Caco-2 (cell line): ENCODE measurements at places on chromosomes 6 and 20. TPM values are rescaled to one million over a fixed set of nuclear protein-coding genes. Genes with fewer than 3 reads are reported as not detected.

IL17F gene
- not detected in 2 replicates for total RNA-seq

HRH3 gene
- total RNA-seq, result not detected in 2 replicates

- H3K27ac ChIP-seq, result peak overlapping the region; percentile 67
- H3K27me3 ChIP-seq, result no peaks in the 10 kb centered on the region
- H3K4me3 ChIP-seq, result no peak overlapping the region
- H3K4me1 ChIP-seq, result peaks cover 26% of the 10 kb centered on the region
Measured at GRCh38 chr6:10375391-10375969, 39.4 kb downstream of the TFAP2A start.

- H3K27ac ChIP-seq, result no peak overlapping the region
- H3K36me3 ChIP-seq, result no peaks in the 10 kb centered on the region
- H3K27me3 ChIP-seq, result no peaks in the 10 kb centered on the region
- H3K4me3 ChIP-seq, result no peak overlapping the region
- no peaks in the 10 kb centered on the region for H3K4me1 ChIP-seq
Measured at GRCh38 chr6:36945301-36945700, 9.2 kb upstream of the PI16 start.

DNA sequence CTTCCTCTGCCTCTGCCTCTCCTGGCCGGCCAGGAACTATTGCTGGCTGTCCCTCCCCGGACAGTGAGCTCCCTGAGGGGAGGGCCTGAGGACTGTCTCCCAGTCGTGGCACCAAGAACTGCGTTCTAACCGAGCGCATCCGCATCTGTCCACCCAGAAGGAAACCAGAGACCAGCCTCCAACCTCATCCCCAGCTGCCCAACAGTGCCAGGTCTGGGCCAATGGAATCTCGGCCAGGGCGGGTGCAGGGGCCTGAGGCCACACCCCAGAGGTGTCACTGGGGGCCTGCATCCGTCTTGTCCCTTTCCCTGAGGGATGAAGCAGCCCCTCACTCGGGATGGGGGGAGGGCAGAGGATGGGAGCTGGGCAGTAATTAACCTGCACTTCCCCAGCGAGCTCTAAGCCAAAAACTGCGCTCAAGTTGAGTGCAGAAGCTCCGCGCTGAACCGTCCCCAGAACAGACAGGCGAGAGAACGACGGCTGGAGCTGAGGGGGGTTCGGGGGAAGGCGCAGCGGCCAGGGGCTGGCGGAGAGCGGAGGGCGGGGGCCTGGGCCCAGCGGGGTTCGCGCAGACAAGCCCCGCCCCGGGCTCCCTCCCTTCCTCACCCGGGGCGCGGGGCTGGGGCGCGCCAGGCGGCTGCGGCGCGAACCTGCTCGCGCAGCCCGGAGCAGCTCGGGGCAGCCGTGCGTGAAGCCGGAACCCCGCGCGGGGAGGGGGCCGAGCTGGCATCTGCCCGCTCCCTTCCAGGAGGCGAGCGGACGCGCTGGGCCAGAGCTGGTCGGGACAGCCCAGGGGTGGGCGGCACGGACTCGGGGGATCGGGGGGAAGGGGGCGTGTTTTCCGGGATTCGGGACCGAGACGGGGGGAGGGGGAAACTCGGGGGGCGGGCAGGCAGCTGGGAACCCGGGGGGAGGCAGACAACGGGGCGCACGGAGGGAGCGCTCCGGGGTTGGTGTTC is 1.4 kb downstream of the TFEB start:
- peak overlapping the region; percentile 62 for H3K4me3 ChIP-seq
- peak overlapping the region; percentile 32 for H3K27ac ChIP-seq
- H3K36me3 ChIP-seq, result no peaks in the 10 kb centered on the region
- H3K27me3 ChIP-seq, result no peaks in the 10 kb centered on the region
- peaks cover 21% of the 10 kb centered on the region for H3K4me1 ChIP-seq
- DNase-seq, result peak; percentile 67

GRCh38 chr6:163501439-163501838 is 86.9 kb downstream of the QKI start:
- DNase-seq, result no peak
- H3K36me3 ChIP-seq, result no peaks in the 10 kb centered on the region
- H3K27me3 ChIP-seq, result no peaks in the 10 kb centered on the region
- H3K4me3 ChIP-seq, result no peak overlapping the region
- no peak overlapping the region for H3K27ac ChIP-seq
- no peaks in the 10 kb centered on the region for H3K4me1 ChIP-seq

DNA sequence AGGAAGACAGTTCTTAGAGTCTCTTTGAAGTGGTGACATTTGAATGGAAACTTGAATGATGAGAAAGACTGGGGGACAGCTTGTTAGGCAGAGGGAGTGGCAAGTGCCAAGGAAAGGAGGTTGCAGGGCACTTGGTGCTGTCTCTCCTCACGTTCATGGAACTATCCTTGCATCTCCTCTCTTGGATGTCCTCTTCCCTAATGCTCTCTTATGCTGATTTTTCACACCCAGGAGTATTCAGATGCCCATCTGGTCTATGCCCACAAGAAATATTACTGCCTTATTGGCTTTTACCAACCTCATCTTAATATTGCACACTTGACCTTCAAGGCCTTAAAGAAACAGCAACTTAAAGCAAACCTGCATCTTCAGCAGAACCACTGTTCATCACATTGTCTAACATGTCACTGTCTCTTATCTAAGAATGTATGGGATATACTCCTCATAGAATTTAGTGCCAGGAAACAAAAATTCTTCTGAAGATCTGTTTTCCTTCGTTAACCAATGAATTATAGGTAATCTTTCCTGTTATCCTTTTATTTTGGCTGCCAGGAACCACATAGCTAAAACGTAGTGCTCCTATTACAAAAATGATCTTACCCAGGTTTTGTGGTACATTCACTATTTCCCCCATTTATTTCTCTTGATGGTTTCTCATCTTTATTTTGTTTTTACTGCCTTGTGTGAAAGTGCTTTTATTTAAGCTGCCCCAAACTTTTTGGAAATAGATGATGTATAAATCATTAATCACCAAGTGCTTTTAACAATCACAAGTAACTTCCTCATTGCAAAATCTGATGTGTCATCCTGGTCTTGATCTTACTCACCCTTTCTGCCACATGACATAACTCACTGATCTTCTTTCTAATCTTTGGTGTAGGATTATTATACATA is 12.8 kb downstream of the RGS17 start:
- H3K4me1 ChIP-seq, result no peaks in the 10 kb centered on the region
- H3K27me3 ChIP-seq, result no peaks in the 10 kb centered on the region
- H3K36me3 ChIP-seq, result no peaks in the 10 kb centered on the region
- no peak overlapping the region for H3K4me3 ChIP-seq

DNA sequence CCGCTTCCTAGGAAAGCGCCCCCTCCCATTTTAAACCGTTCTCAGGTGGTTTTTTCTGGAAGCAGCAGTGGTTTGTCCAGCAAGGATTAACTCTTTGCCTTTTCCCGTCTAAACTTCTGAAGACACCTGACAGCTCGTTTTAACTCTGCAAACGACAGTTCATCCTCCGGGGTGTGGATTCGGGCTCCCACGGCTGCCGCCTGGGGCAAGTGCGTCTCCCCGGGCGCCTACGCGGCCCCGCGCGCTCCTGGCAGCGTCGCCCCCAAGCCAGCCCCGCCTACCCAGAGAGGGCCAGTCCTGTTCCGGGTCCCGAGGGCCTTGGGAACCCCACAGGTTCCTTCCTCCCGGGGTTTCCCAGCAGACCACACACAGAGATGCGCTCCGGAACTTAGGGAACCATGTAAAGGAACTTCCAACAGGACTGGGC is 54.4 kb downstream of the PRR18 start:
- H3K4me3 ChIP-seq, result no peak overlapping the region
- no peak for DNase-seq
- H3K27ac ChIP-seq, result no peak overlapping the region
- H3K4me1 ChIP-seq, result no peaks in the 10 kb centered on the region
- no peaks in the 10 kb centered on the region for H3K36me3 ChIP-seq
- H3K27me3 ChIP-seq, result no peaks in the 10 kb centered on the region

DNA sequence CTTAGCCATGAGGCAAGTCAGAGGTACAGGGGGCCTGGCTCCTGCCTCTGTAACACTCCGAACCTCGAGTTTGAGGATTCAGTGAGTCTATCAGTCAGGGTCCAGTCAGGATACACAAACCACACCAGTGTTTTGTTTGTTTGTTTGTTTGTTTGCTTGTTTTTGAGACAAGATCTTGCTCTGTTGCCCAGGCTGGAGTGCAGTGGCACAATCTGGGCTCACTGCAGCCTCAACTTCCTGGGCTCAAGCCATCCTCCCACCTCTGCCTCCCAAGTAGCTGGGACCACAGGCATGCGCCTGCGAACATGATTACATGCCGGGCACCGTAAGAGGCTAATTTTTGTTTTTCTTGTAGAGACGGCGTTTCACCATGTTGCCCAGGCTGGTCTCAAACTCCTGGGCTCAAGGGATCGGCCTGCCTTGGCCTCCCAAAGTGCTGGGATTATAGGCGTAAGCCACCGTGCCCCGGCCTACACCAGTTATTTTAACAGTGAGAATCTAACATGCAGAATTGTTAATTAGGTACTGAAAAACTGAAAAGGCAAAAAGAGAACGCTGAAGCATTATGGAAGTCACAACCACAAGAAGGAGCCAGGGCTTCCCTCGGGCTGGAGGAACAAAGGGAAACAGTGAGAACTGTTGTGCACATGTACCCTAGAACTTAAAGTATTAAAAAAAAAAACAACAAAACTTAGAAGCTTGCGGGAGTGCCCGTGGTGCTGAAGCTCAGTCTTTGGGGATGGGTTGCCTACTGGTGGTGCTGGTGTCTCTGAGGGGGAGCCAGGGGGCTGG is 40.4 kb downstream of the SRSF3 start:
- H3K4me1 ChIP-seq, result no peaks in the 10 kb centered on the region
- H3K4me3 ChIP-seq, result no peak overlapping the region
- no peaks in the 10 kb centered on the region for H3K27me3 ChIP-seq
- H3K27ac ChIP-seq, result no peak overlapping the region

DNA sequence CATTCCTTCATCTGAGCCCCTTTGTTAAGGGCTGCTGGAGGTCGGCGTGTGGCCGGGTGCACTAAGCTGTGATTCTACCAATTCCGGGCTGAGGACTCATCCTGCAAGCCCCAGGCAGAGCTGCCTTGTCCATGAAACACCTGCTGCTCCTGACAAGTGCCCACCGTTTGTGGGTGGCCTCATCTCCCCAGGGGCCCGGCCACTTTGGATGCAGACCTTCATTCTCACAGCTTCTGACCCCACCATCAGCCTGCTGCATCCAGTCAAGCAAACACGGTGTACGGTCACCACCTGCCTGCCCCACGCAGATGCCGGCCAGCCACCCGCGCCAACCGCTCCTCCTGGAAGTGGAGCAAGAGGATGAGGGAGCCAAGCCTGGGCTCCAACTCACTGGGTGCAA is 382.7 kb downstream of the THBS2 start:
- no peak overlapping the region for H3K4me3 ChIP-seq
- DNase-seq, result no peak
- no peaks in the 10 kb centered on the region for H3K4me1 ChIP-seq
- H3K27me3 ChIP-seq, result no peaks in the 10 kb centered on the region

GRCh38 chr6:164246082-164246481 is 831.6 kb downstream of the QKI start:
- no peak overlapping the region for H3K27ac ChIP-seq
- H3K4me1 ChIP-seq, result no peaks in the 10 kb centered on the region
- no peaks in the 10 kb centered on the region for H3K36me3 ChIP-seq
- H3K4me3 ChIP-seq, result no peak overlapping the region
- no peaks in the 10 kb centered on the region for H3K27me3 ChIP-seq

DNA sequence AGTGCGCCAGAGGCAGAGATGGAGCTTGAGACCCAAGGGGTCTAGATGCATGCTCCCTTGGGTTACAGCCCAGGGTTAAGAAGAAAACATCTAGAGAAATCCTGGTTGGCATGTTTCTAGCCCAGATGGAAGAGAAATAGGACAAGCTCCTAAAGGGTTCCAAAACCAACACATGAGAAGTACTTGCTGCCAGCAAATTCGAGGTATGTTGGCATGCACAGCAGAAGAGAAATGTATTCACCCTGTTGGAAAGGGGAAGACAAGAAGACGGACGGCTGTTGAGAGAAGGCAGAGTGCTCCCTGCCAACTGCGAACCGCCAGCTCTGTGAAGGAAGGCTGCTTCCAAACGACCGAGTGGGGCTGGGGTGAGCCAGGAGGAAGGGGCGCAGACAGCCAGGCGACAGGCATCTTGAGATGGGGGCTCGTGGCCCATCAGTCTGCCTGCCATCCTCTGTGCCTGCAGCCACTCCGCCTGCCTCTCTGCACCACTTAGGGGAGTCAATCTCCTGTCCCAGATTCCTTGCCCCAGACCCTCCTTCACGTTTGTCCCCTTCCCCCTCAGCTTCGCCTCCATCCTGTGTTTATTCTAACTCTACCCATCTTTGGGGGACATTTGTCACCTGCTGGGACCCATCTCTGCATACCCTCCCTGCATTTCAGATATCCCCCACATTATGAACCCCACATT is 249.2 kb downstream of the CDC5L start:
- H3K27me3 ChIP-seq, result no peaks in the 10 kb centered on the region
- H3K4me1 ChIP-seq, result no peaks in the 10 kb centered on the region
- no peak overlapping the region for H3K27ac ChIP-seq
- DNase-seq, result no peak
- no peaks in the 10 kb centered on the region for H3K36me3 ChIP-seq
